Lung (tissue), 17 donors: ENCODE measurements at places on chromosomes 5 and 9. TPM values are rescaled to one million over a fixed set of nuclear protein-coding genes. Genes with fewer than 3 reads are reported as not detected.

DNA sequence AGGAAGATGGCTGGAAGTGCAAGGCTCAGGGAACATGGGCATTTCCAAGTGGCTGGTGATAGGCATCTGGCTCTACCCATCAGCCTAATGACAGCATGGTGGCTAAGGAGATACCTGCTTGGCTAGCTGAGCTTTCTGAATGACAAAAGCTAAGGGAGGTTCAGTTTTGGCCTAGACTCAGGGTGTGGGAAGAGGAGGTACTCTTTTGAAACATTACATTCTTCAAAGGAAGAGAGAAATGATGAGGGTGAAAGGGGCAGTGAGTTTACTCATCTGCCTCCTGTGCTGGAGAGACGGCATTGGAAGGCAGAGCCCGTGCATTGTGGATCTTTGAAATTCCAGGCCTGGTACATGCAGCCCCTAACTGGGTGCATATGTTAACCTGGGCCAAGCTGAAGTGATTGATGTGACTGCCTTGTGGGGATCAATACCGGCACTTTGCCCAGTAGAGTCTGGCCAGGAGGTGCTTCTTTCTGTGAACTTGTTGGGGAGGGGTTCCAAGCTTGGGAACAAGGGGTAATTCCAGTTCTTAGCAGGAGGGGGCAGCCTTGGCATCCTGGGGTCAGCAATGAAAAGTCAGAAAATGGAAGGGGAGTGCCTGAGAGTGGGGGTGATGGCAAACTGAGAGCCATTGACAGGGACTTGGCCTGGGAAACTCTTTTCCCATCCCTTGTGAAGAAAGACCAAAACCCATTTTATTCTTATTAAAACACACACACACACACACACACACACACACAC lies 108.6 kb downstream of the ACER2 start:
- DNase-seq: no peak

- DNase-seq: no peak
These were observed 108.1 kb upstream of the IL6ST start for GRCh38 chr5:56102889-56103288.

ALDH1A1 gene
- 124 TPM for total RNA-seq

GRCh38 chr5:145068721-145069120 lies 766.4 kb downstream of the PRELID2 start:
- DNase-seq: peak; percentile 49

GRCh38 chr5:50501491-50502228 lies 60.6 kb upstream of the EMB start:
- DNase-seq: no peak

- DNase-seq: no peak
These were observed 112.2 kb downstream of the MRPL36 start for GRCh38 chr5:1687301-1687970.

DNA sequence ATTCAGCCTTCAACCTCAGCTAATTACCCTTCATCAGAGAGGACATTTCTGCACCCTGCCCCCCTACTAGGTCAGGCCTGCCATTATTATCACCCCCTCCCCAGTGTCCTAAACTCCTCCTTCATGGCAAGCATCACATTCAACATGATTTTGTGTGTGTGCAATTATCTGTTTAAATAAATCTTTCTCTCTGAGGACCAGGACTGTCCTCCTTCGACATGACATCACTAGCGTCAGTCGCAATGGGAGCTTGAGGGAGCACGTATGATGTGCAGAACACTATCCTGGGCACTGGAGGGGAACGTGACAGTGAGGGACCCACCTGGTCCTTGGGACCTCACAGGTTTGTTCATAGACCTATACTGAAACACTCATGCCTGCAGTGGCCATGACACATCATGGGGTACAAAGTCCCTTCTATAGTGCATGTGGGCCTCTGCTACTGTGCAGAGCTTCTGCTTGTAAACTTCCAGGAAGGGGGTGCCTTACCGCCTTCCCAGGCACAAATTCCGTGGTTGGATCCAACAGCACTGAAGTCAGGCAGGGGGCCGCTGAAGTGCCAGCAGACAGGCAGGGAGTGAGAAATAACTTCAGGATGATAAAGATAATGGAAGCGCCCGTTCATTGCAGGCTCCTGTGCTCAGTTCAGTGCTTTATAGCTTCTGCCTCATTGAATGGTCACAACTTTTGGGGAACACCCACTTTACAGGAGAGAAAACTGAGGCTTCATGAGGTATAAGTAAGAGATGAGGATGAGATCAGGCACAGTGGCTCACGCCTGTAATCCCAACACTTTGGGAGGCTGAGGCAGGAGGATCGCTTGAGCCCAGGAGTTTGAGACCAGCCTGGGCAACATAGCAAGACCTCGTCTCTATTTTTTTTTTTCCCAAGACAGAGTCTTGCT lies 36.0 kb upstream of the STXBP1 start:
- DNase-seq: no peak

- no peak for DNase-seq
These were observed at the start of gene ENTPD2 for GRCh38 chr9:137053944-137054931. ENTPD2 (minus strand) TSS chr9:137054061; CDS start chr9:137053997, 64 bp downstream.

DNA sequence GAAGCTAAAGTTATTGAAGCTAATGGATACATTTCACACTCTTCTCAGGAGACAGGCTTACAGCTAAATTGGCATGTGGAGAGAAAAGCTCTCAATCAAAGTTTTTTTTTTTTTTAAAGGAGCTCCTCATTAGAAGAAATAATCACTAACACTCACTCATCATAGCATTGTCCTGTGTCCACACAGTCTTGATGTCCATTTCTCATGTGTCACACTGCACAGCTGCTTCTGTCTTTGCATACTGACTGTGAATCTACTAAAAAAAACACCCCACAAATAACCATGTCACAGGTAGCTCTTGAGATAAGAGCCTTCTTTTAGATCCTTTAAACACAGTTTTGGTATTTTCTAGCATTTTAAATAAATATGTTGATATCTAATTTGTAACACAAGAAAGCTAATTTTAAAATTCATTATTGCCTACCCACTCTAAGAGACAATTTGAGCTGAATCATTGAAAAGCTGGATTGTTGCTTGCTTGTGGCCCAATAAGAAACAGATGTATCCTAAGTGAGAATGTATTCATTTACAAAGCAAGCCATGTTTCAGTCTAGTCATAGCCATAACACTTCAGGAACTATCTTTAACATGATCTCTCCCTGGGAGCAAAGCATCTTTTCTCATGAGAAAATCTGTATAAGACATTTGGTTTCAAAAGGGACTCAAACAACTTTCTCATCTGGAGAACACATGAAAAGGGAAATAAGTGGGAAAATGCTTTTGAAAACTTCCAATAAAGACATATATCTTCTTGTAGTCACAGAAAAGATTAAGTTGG lies 48.1 kb upstream of the PCSK1 start:
- no peak for DNase-seq

GRCh38 chr5:128007939-128008338 lies 75.6 kb upstream of the SLC12A2 start:
- DNase-seq: no peak

ANGPTL2 gene
- total RNA-seq: 9.5 TPM

GGTA1 gene
- 6.6 TPM for total RNA-seq

DNA sequence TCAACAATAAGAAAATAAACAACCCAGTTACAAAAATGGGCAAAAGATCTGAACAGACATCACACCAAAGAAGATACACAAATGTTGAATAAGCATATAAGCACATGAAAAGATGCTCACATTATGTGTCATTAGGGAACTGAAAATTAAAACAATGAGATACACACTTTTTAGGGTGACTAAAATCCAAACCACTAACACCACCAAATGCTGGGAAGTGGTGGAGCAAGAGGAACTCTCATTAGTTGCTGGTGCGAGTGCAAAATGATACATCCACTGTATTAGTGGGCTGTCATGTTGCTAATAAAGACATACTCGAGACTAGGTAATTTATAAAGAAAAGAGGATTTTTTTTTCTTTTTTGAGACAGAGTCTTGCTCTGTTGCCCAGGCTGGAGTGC lies 329.1 kb downstream of the TMEM38B start:
- no peak for DNase-seq

DNA sequence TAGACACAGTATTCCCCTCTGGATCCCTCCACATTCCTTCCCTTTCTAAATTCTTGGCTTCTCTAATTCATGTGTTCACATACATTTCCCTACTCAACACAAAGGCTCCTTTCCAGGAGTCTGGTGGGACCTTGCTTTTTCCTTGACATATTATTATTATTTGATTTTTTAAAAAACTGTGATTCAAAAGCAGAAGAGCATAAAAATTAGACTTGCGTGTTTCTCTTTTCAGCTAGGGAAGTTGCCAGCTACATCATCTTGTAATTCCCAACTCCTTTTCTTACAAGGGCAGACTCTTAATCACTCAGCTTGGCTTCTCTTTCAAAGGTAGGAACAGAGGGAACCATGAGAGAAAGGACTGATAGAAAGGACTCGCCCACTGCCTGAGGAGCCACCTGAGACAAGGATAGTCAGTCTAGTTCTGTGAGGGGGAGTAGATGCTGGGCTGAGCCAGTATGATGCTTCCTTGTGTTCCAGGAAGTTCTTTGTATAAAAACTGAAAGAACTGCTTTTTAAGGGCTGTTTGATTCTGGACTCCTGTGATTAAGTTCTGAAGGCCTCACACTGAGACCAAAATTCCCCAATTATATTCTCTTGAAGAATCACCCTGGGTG lies 51.0 kb upstream of the DPYSL3 start:
- DNase-seq: no peak

- DNase-seq: no peak
These were observed 85.3 kb downstream of the TTC39B start for GRCh38 chr9:15221746-15222145.

DNA sequence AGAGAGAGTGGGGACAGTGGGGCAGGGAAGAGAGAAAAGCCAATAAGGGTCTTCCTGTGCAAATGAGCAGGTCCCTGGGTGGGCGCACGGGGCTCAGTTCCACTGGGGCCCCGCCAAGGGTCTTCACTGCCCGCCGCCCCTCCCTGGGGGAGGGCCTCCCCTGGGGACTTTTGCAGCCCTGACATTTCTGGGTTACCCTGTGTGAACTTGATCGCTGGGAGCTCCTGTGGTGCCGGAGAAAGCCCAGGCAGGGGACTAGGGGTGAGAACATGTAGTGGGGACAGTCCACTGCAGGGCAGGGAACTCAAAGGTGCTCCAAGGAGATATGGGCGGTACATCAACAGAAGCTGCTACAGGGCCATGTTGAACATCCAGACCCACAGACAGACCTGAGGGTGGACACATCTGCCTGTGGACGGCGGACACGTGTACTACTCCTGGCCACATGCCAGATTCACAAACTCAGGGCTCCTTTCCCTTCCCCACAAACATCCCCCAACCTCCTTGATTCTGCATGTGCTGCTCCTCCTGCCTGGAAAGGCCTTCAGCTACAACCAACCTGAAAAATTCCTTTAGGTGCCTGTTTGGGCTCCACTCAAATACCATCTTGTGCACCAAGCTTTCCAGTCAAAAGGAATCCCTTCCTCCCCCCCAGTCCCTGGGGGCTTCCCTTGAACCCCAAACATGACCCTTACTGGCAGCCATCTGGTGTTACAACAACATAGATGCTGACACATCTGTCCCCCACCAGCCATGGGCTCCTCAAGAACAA lies 43.0 kb upstream of the NEK6 start:
- DNase-seq: no peak

DNA sequence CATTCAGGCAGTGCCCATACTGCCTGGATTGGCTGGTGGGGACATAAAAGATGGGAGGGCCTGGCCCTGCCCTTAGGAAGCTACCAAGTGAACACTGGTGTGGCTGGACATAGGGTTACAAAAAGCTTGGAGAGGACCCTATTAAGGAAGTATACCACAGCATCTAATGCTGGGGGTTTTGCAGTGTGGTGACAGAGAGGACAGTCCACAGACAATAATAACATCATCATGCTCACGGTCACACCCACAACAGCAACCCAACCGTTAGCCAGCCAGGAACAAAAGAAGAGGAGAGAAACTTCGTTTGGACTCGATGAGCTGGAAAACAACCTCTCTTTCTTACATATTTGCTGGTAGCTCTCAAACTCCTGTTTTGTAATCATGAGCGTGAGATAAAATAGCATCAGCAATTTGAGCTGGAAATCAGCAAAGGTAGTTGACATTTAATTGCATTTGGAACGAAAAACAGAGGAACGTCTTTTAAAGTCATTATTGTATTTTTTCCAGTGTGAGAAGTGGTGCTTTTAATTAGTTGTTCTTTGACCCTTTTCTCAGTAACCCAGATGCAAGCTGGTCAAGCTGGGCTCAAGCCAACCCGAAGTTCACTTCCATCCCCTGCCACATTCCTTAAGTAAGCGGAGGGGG lies 73.4 kb downstream of the NSG2 start:
- DNase-seq: no peak

DNA sequence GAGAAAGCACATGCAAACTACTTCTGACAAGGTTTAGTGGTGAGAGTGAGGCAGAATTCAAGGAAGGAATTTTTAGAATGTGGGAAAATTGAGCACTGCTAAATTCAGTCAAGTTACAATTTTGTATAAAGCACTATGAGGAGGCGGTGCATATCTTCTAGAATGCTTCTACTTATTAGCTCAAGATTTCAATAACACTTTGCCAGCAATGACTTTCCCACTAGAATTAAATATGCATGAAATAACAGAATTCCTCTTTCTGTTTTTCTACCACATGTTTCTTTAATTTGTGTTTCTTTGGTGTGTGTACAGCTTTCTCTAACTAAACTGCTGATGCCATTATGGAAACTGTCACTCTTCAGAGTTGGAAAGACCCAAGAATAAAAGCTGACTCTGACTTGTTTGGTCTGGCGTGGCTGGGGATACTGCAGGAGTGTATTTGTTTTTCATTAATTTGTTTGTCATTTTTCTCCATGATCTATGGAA lies 163.5 kb downstream of the ARSB start:
- DNase-seq: no peak

CDO1 gene
- total RNA-seq: 31.7 TPM

NEUROG1 gene
- total RNA-seq: not detected

SPAG8 gene
- 20.6 TPM for total RNA-seq

GRCh38 chr9:96418920-96419690 lies 935 bp upstream of the ZNF367 start:
- peak; percentile 65 for DNase-seq

DNA sequence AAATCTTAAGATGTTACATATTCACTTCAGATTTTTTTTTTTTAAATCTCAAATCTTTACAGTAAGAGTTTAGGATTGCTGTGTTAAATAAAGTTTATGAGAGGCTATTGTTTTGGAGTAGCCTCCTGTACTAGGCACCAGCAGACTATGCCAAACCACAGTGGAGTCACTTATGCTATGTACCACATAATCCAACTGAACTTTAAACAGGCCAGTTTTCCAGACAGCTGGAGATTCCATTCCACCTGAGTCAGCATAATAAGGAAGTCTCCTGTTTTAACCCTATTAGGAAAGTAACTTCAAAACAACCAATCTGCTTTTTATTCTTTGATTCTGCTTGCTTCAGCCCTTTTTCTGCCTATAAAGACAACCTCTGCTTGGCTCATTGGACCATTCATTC lies 205.2 kb downstream of the CSNK1G3 start:
- DNase-seq: no peak

DNA sequence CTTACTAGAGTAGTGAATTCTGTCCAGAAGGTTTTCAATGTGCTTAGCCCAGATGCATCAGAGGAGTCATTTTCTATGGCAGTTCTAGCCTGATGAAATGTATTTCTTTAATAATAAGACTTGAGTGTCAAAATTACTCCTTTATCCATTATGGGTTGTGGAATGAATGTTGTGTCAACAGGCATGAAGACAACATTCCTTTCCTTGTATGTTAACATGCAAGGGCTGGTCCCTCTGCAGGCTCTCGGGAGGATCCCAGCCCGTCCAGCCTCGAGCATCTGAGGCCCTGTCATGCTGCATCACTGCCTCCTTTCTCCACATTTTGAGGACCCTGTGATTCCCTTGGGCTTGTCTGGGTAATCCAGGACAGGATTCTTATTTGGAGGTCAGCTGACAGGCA lies 42.9 kb upstream of the FAM120AOS start:
- no peak for DNase-seq

- DNase-seq: no peak
These were observed 60.5 kb upstream of the PITX1 start for GRCh38 chr5:135094339-135095051.

GRCh38 chr5:140822281-140822629 lies 842 bp downstream of the PCDHA5 start:
- DNase-seq: no peak
